Thoracic aorta (tissue), 2 donors: ENCODE measurements at places on chromosomes 12 and 14. TPM values are rescaled to one million over a fixed set of nuclear protein-coding genes. Genes with fewer than 3 reads are reported as not detected.
A peak's percentile ranks its signal among the peaks of the same experiment; 100 is the strongest.

DNA sequence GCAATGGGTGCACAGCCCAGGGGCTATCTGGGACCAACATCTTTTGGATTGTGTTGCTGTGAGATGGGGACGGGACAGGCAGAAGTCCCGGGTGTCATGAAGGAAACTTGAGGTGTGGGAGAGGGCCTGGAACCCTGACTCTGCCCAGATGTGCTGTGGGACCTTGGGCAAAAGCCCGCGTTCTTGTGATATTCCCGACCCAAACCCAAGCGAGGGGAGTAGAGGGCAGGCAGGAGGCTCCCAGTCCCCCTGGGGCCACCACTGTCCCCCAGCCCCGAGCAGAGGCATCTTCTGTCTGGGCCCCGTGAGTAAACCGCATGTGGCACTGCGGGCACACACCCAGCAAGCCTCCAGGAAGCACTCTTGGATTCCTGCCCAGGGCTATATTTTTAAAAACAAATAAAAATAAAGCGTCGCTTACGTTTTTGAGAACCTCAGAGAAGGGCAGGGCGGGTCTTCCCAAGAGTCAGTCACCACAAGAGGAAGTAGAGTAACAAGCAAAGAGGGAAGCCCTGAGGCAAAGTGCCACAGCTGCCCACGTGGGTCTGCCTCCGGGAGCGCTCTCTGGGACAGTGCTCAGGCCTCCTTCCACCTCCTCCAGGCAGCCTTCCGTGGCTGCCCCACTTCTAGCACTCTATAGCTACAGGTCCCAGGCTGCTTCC, 39.5 kb downstream of the BEGAIN start:
- H3K4me3 ChIP-seq = no peak overlapping the region
- no peaks in the 10 kb centered on the region for H3K27me3 ChIP-seq

DNA sequence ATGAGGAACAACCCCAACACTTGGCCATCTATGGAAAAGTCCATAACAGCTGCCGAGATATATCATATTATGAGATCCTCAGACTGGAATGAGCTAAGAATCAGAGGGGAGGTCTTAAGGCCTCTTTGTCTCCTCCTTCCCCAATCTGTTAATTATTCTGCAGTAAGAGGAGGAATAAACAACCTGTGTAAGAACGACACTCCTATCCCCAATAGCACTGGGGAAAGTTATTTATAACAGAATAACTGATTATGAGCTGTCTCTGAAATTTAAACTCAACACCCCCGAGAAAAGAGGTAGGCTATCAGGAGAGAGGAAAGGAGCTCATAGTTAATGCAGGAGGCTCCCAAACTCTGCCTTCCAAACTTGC, 68.0 kb downstream of the NIN start:
- no peak overlapping the region for H3K4me3 ChIP-seq
- no peaks in the 10 kb centered on the region for H3K27me3 ChIP-seq
- peak overlapping the region; percentile 41 for H3K27ac ChIP-seq

DNA sequence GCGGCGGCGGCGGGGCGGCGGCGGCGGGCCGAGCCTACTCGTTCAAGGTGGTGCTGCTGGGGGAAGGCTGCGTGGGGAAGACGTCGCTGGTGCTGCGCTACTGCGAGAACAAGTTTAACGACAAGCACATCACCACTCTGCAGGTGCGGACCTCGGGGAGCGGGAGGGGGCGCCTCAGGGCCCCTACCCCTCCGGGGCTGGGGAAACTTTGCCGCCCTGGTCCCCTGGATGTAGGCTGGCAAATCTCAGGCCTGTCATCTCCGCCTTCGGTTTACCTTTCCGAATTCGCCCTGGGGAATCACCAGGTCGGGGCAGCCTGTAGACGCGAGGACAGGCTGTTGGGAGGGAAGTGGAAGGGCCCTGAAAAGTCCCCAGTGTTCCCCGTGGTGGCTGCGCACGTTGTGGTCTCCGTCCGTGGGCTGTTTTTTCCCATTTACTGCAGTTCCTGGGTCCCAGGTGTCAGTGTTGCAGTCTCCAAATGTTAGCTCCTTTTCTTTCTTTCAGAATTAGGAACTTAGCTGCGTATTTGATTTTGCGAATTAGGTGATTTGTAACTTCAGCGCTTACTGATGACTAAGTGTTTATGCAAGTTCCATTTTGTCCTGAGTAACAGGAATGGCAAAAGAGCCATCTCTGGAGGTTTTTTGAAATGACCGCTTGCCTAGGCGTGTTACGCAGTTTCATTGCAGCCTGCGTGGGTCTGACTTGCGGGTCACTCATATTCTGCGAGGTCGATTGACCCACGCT, 656 bp downstream of the RAB21 start:
- peak overlapping the region; percentile 83 for H3K4me3 ChIP-seq
- peak overlapping the region; percentile 97 for H3K27ac ChIP-seq

SCYL2 gene
- total RNA-seq = 52.3 TPM

GRCh38 chr14:70018230-70018629, 139.0 kb downstream of the SMOC1 start:
- H3K27me3 ChIP-seq = no peaks in the 10 kb centered on the region
- DNase-seq = no peak
- no peaks in the 10 kb centered on the region for H3K36me3 ChIP-seq
